Memory B cell (primary cell): ENCODE measurements at places on chromosomes 4 and X.

- no peak for DNase-seq
Observed at GRCh38 chr4:121551271-121551670, 145.5 kb downstream of the ANXA5 start.

GRCh38 chr4:2818351-2818939 lies 25.2 kb upstream of the ADD1 start:
- DNase-seq = no peak

DNA sequence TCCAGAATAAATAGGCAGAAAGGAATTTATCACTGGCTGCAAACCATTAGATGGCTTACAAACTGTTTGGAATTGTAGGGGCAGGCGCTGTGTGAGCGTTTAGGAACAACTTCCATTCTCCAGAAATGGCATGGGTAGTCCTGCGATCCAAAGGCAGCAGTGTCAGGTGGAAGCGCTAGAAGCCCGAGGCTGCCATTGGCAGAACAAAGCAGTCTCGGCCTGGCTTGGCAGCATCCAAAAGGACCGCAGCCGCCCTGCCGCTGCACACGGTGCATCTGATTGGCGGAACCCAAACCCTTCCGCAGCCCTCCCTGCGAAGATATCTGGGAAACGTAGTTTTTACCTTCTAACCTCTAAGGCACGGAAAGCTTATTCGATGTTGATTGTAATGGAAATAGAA lies 23.6 kb upstream of the YTHDC1 start:
- DNase-seq = no peak

- no peak for DNase-seq
Observed at GRCh38 chrX:24561121-24561520, 86.0 kb downstream of the PCYT1B start.
